ENCODE measurements at places on chromosomes 16 and 17.

GRCh38 chr16:54432897-54433229 is 146.3 kb upstream of the IRX3 start:
- no peak for DNase-seq

- DNase-seq: no peak
These were observed 36.7 kb downstream of the ZNRF1 start for GRCh38 chr16:75035410-75035968.

- DNase-seq: no peak
These were observed 47.8 kb upstream of the FOXF1 start for GRCh38 chr16:86462334-86463084.

GRCh38 chr16:56753410-56753809 is 23.5 kb downstream of the NUP93 start:
- DNase-seq: no peak

- no peak for DNase-seq
These were observed 5.4 kb upstream of the MMD start for GRCh38 chr17:55426851-55427586.

GRCh38 chr16:74281300-74281699 is 15.3 kb upstream of the PSMD7 start:
- DNase-seq: no peak

GRCh38 chr17:52604105-52604504 is 445.6 kb upstream of the CA10 start:
- DNase-seq: no peak

DNA sequence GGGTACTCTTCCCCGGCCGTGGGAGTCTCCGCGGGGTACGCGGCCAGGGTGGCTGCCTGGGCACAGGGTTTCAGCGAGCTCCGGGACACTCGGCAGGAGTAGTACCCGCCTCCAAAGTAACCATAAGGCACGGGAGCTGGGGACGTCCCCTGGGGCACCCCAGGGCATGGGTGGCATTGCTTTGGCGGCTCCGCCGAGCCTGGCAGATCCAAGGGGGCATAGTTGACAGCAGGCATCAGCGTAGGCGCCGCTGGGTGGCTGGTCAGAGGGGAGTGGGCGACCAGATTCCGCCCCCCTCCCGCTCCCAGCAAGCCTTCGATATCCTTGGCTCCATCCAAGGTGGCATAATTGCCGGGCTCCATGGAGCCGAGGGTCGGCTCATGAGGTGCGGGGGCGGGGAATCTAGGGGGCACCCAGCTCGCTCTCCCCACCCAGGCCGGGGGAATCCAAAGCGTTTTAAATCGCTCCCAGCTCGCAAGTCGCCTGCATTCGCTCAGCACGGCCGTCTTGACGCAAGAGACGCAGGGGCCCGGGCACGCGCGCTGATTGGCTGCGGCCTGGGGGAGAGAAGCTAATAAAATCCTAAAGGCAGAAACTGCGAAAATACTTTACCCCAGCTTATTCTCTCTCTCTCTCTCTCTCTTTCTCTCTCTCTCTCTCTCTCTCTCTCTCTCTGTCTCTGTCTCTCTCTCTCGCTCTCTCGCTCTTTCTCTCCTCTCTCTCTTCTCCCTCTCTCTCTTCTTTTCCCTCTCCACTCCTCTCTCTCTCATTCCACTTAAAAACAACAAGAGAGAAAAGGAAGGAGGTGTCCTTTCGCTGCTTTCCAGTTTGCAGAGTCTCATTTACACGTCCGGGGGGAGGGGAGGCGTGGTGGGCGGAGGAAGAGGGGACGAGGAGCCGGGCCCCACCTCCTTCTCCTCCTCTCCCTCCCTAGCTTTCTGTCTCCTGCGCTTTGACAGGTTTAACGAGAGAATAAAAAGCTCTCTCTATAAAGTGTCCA is at the start of gene HOXB13:
Gene HOXB13 (minus strand): TSS at position 519 of the 1,000 bp plus-strand sequence. CDS start 157 bp downstream, at position 362.
- no peak for DNase-seq

- no peak for DNase-seq
These were observed 1.7 kb upstream of the NLRP1 start for GRCh38 chr17:5585836-5586521.

- DNase-seq: no peak
These were observed 36.3 kb upstream of the TEKT1 start for GRCh38 chr17:6867849-6868248.

GRCh38 chr17:42441371-42442195 is 17.1 kb upstream of the ATP6V0A1 start:
- DNase-seq: no peak

- no peak for DNase-seq
These were observed 480 bp upstream of the PROCA1 start for GRCh38 chr17:28712032-28712704.

DNA sequence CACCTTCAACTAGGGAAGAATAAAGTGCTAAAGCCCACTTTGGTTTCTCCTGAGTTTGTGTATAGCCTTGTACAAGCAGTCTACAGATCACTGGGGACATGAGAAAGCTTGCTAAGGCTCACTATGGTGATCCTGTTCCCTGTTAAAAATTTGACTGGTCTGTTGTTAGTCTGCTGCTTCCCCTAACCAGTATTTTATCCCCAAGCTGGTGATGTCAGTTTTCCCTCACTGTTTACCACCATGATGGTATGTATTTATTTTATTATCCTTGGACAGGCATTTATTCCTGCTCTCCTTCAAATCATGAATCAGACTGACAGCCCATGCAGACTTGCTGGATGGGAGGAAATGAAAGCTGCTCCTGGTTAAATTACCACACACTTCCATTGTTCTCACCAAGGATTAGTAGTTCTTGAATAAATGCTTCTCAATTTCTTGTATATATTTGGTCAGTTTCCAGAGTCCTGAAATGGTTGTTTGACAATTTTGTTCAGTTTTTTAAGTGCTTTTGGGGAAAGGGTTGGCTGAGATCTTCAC is 99.6 kb downstream of the CA4 start:
- no peak for DNase-seq

GRCh38 chr17:44205962-44206824 is 6.5 kb upstream of the ATXN7L3 start:
- no peak for DNase-seq

DNA sequence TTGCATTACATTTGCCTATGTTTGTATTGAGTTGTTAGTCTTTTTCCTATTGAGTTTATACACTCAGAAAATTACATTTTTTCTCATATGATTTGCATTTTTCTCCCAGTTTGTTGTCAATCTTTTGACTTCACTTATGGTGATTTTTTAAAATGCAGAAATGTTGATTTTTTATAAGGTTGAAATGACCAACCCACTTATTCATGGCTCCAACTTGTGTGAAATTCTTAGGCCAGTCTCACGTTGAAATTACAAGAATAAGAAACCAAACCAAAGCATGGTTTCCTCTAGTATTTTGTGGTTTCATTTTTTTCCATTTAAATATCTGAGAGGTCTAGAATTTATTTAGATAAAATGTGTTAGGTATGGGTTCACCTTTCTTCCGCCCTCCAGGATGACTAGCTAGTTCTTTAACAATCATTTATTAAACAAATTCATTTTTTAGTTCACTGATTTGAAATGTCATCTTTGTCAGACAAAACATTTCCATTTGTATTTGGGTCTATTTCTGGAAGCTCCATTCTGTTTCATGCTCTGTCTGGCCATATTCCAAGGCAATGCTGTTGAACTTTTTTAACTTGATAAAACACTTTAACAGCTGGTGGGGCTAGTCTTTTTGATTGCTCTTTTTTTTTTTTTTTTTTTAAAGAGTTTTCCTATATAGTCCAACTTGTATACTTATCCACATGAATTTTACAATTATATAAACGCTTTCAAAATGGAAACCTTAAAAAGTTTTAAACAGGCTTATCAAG is 40.0 kb downstream of the FAM20A start:
- DNase-seq: no peak

DNA sequence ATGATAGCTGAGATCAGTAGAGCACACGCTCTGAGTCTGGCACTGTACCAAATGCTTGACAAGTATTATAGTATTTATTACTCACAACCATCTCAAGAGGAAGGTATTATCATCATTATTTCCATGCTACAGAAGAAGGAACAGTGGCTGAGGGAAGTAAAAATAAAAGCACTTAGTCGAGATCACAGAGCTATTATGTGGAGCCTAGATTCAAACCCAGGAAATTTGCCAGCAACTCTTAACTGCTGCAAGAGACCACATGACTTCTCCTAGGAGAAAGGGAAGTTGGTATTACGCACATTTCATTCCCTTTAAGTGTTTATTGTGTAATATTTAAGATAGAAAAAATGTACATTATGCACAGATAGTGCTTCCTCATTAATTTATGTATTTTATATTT is 1.0 kb upstream of the RHOT1 start:
- DNase-seq: peak; percentile 22

DNA sequence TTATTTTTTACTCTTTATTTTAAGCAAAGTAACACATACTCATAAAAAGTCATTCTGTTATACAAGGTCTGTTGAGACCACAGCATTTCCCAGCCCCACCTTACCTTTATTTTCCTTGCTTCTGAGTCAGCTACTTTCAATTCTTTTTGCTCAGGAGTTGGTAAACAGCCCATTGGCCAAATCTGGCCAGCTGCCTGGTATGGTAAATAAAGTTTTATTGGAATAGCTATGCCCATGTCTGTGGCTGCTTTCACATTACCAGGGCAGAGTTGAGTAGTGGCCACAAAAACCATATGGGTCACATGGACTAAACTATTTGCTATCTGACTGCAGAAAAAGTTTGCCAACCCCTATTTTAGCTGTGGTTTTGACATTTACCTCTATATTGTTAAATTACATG is 3.4 kb upstream of the NSRP1 start:
- DNase-seq: no peak

- DNase-seq: no peak
These were observed 269.6 kb downstream of the PARN start for GRCh38 chr16:14360326-14361037.

DNA sequence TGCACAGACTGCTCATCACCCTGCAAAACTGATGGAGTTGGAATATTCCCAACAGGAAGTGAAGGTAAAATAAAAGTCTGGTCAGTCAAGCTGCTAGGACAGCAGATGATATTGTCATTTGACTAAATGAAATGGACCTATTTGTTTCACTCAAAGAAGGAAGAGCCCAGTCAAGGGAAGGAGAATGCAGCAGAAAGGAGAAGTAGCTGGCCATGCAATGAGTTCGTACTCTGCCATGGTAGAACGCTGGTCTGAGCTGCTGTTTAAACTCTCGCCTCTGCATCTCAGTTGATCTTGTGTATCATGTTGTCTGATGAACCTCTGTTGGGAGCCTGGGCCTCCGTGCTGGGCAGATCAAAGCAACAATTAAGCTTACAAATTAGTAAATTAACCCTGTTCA is 15.6 kb upstream of the YPEL2 start:
- DNase-seq: no peak

- DNase-seq: no peak
These were observed 168.7 kb upstream of the C17orf78 start for GRCh38 chr17:37207103-37207502.

GRCh38 chr16:12318661-12319427 is 342.3 kb downstream of the SNX29 start:
- DNase-seq: no peak

DNA sequence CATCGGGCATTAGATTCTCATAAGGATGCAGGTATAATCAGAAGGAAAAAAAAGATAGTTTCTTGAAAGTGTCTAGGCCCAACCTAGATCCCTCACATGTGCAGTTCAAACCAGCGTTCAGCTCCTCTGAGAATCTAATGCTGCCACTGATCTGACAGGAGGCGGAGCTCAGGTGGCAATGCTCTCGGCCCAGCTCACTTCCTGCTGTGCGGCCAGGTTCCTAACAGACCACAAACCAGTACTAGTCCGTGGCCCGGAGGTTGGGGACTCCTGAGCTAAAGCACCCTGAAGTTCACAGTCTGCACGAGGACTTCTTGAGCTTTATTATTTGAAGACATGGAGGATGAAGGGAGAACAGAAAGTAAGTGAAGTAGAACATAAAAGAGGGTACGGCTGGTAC is 16.8 kb downstream of the SMCR8 start:
- no peak for DNase-seq

DNA sequence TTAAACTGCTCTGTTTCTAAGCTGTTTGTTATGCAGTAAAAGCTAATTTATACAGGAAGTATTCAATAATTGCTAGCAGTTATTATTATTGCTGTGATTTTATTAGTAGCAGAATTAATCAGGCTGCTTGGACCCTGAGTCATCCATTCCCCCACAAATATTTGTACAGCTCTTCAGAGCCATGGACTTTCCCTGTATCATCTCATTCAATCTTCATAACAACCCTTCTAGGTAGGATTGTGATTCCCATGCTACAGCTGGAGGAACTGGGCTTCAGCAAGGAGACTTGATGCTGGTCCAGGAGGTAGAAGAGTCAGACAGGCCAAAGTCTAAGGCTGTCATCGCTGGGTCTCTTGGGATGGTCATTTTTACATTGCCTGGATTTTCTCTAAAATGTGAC is 208.3 kb downstream of the C16orf95 start:
- no peak for DNase-seq

DNA sequence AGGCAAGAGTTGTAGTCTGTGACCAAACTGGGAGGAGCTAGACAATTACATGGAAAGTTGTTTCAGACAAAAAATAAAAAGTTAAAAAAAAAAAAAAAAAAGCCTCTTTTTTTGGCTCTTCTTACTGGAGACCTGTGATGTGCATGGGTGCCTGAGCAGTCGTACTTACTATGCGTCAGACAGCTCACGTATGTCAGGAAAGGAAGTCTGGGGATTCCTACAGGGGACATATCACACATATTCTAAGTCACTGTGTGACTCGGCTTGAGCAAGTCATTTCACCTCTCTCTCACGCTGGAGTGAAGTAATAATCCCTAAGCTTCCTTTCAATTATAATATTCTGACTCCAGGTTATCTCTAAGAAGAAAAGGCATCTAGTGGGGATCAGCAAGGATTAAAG is 6.0 kb downstream of the SLFN14 start:
- no peak for DNase-seq

- no peak for DNase-seq
These were observed 23.7 kb downstream of the TSPOAP1 start for GRCh38 chr17:58304750-58305486.

DNA sequence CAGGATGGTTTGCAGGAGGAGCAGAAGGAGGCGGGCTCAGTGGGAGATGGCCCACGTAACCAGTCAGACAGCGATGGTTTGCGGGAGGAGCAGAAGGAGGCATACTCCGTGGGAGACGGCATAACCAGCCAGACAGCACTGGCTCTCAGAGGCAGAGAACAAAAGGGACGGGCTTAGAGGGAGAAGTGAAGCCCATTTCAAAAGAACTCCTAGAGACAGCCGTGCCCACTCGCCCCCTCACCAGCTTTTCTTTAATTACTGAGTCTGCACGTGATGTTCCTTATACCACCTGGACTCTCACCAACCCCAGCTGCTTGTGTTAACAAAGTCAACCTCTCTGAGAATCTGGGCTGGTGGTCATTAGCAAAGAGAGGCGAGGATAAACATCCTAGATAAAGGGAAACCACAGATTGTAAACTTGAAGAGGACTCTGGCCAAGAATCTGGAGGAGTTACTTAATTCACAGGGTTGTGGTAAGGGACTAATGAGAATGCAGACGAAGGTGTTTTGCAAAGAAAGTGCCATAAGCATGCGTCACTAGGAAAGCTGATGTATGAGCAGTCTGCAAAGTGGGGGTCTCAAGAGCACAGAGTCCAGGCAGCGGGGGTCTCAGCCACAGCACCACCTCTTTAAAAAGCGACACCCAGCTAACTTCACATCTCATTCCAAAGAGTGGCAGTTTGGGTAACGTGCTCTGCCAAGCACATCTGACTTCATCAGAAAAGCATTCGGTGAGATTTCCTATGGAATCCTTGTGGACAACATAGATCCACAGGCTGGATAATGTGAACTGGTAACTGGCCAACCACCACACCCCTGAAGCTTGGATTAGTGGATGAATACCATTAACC is 51.7 kb downstream of the NXN start:
- DNase-seq: no peak

GRCh38 chr17:36063786-36064541 is at the start of gene CCL18:
CCL18 (plus strand) TSS chr17:36064272; CDS start chr17:36064343, 71 bp downstream.
- no peak for DNase-seq

GRCh38 chr17:7573324-7574080 is 5.9 kb upstream of the CD68 start:
- no peak for DNase-seq

Data from NCI-H2081 treated with DMSO at 0.1 percent for 48 hours (cell line).